Type B pancreatic cell (in vitro differentiated cells): ENCODE measurements at places on chromosomes 16 and 17.
A peak's percentile ranks its signal among the peaks of the same experiment; 100 is the strongest.

DNA sequence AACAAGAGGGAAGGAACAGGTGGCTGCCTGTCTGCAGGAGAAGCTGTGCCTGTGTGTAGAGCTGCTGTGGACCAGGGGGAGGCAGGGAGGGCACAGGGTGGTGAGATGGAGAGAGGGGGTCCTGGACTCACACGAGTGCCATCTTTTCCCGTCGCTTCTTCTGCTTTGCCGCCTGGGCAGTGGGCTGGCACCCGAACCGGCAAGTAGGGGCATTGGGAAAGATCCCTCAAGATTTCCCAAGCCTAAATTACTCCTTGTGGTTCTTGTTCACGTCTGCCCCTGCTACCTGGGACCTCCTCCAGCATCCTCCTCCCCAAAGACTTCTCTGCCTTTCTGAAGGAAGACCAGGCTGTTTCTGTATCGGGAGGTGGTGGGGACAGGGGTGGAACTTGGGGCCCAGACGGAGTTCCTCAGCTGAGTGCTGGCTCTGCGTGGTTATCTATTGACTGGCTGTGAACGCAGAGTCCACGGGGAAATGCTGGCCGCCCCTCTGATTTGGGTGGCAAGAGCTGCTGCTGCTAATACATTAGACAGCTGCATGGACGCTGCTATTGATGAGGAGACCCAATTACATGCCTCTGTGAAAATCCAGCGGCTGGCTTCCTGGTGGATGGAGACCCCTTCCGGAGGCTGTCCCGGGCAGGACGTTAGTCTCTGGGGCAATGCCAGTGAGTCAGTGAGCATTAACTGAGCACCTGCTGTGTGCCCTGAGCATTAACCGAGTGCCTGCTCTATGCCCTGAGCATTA is 114.5 kb downstream of the OR1D5 start:
- H3K4me1 ChIP-seq, result peaks cover 5% of the 10 kb centered on the region
- H3K4me3 ChIP-seq, result no peak overlapping the region
- no peaks in the 10 kb centered on the region for H3K27me3 ChIP-seq
- H3K36me3 ChIP-seq, result no peaks in the 10 kb centered on the region
- no peak for DNase-seq

- H3K27me3 ChIP-seq, result peaks cover 8% of the 10 kb centered on the region
- no peaks in the 10 kb centered on the region for H3K36me3 ChIP-seq
- peaks cover 24% of the 10 kb centered on the region for H3K4me1 ChIP-seq
- H3K27ac ChIP-seq, result no peak overlapping the region
- DNase-seq, result no peak
- no peak overlapping the region for H3K4me3 ChIP-seq
These were observed 88.4 kb upstream of the GNAO1 start for GRCh38 chr16:56102906-56103305.

GRCh38 chr16:67013233-67013822 is 15.6 kb upstream of the CBFB start:
- no peak overlapping the region for H3K4me3 ChIP-seq
- no peak for DNase-seq
- H3K27me3 ChIP-seq, result peaks cover 19% of the 10 kb centered on the region
- H3K4me1 ChIP-seq, result peaks cover 22% of the 10 kb centered on the region
- no peak overlapping the region for H3K27ac ChIP-seq

GRCh38 chr17:32191306-32191705 is 49.0 kb downstream of the RHOT1 start:
- no peaks in the 10 kb centered on the region for H3K4me1 ChIP-seq
- no peak overlapping the region for H3K27ac ChIP-seq
- no peaks in the 10 kb centered on the region for H3K27me3 ChIP-seq
- H3K36me3 ChIP-seq, result peaks cover 14% of the 10 kb centered on the region
- DNase-seq, result no peak
- no peak overlapping the region for H3K4me3 ChIP-seq

GRCh38 chr16:66369055-66369592 is 2.6 kb downstream of the CDH5 start:
- peaks cover 11% of the 10 kb centered on the region for H3K27me3 ChIP-seq
- DNase-seq, result no peak
- H3K27ac ChIP-seq, result no peak overlapping the region
- no peak overlapping the region for H3K4me3 ChIP-seq
- peaks cover 22% of the 10 kb centered on the region for H3K4me1 ChIP-seq
- H3K36me3 ChIP-seq, result no peaks in the 10 kb centered on the region

GRCh38 chr17:48597528-48597777 is 3.9 kb upstream of the HOXB5 start:
- H3K4me3 ChIP-seq, result peak overlapping the region; percentile 91
- peaks cover 49% of the 10 kb centered on the region for H3K4me1 ChIP-seq

DNA sequence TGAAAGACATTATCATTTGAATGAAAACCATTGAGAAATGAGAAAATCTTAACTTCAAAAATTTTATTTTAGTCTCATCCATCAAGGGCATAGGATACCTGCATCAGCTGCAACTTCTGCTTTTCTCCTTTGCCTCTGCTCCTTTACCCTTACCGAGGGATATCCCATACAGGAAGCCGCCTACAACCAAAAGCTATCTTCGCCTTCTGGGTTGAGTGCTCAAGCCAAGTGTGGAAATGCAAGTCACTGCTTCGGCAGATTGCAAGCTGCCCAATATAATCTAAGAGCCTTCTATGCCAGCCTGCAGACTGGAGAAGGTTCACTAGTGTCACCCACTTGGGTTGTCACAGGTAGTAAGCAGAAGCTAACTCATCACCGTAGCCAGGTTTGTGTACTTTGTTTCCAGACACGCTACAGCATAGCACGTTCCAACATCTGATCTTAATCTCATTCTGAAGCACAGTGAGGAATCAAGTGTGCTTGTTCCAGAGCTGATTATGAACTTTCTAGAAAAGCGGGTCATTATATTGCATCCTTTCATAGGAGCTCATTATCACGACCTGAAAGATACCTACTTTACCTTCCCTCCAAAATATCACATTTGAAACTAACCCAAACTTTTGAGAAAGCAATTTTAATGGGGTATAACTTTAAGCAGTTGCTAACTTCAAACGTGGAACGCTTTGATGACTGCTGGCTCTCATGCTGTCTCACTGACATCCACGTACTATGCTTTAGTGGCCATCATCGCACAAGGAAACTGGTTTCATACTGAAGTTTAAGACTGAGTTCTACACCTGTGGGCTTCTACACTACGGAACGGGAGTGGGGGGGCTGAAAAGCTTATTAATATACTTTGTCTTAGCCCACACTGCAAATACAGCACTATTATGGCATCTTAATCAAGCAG is 8.0 kb upstream of the UNK start:
- no peak for DNase-seq
- H3K27ac ChIP-seq, result peak overlapping the region; percentile 82
- peak overlapping the region; percentile 98 for H3K4me3 ChIP-seq
- peaks cover 38% of the 10 kb centered on the region for H3K36me3 ChIP-seq
- H3K4me1 ChIP-seq, result peaks cover 36% of the 10 kb centered on the region

GRCh38 chr16:14502932-14503741 is 126.9 kb downstream of the PARN start:
- no peaks in the 10 kb centered on the region for H3K27me3 ChIP-seq
- H3K27ac ChIP-seq, result peak overlapping the region; percentile 95
- no peak overlapping the region for H3K4me3 ChIP-seq
- H3K4me1 ChIP-seq, result peaks cover 31% of the 10 kb centered on the region

DNA sequence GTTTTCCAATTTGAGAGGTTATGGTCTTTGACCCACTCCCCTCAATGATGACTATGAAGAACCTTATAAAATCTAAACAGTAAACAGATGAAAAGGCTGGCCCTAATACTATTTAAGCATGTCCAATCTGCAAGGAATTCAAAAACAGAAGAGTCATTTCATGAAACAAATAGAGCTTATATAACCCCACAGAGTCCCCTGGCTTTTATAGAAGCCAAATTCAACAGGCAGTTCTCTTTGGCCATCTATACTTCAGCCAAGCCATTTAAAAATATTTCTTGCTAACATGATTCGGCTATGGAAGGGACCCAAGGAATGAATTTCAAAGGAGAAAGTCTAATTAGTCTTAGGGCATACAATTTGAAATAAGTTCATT is 43.4 kb downstream of the SPOP start:
- H3K27me3 ChIP-seq, result no peaks in the 10 kb centered on the region
- H3K36me3 ChIP-seq, result peaks cover 3% of the 10 kb centered on the region
- DNase-seq, result no peak
- peaks cover 30% of the 10 kb centered on the region for H3K4me1 ChIP-seq
- H3K4me3 ChIP-seq, result no peak overlapping the region
- no peak overlapping the region for H3K27ac ChIP-seq

DNA sequence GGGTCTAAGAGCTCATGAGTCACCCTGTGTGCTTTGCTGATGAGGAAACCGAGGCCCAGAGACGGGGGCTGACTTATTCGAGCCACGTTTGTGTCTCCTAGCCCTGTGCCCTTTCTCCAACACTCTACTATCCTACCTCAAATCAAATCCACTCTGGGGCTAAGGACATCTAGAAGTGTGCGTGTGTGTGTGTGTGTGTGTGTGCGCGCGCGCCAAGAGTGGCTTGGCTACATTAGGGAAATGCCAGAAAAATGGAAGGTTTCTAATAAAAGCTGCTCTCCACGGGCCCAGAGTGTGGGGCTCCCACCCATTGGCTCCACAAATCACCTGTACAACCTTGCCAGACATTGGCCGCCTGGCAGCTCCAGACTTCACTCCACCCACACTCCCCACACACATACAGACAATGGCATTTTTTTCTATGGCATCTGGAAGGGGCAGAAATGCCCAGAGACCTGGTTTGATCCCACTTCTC is 30.3 kb upstream of the PHOSPHO1 start:
- H3K4me1 ChIP-seq, result peaks cover 6% of the 10 kb centered on the region
- H3K36me3 ChIP-seq, result no peaks in the 10 kb centered on the region
- no peak for DNase-seq
